ENCODE measurements at places on chromosomes 3 and 15. TPM values are rescaled to one million over a fixed set of nuclear protein-coding genes. Genes with fewer than 3 reads are reported as not detected.

DNA sequence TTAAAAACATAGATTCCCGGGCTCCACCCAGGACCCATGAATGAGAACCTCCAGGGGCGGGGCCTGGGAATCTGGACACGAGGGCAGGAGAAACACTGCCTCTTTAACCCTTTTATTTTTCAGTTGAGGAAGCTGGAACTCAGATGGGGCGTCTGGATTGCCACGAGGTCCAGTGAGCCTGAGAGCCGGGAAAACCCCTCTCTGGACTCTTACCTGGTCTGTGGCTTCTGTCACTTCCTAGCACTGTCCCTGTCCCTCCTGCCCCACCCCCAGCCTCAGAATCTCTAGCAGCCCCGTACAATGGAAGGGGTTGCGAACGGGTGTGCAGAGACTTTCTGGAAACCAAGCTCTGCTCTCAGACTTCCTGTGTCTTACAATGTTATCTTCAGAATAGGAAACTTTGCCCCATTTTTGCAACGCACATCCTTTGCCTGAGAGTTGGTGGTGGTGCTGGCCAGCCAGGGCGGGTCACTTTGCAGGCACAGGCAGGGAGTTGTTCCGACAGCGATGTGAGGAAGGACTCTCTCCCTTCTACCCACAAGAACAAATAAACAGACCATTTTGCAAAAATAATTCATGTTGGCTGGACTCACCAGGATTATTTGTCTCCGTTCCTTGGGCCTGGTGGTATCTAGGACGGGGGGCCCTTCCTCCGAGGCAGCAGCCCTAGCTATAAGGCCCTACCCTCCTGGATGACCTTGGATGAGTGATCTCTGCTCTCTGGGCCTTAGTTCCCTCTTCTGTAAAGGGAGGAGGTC is 59.1 kb downstream of the SMAD6 start:
- DNase-seq, result no peak

DNA sequence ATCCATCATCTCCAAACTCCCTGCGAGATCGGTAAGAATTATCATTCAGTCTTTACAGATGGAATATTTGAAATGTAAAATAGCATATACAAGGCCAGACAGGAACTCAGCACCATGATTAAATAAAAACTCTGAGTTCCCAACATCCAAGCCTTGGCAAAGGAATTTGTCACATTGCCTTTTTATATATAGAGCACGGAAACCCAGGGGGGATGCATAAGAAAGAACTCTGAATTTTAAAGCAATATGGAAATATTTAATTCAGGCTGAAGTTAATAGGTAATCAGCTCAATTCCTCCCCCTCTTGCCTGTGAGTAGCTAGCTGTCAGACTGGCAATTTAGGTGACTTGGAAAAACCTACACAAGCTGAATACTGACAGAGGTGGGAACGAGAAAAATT is 217.9 kb upstream of the KCNMB2 start:
- DNase-seq, result no peak

DNA sequence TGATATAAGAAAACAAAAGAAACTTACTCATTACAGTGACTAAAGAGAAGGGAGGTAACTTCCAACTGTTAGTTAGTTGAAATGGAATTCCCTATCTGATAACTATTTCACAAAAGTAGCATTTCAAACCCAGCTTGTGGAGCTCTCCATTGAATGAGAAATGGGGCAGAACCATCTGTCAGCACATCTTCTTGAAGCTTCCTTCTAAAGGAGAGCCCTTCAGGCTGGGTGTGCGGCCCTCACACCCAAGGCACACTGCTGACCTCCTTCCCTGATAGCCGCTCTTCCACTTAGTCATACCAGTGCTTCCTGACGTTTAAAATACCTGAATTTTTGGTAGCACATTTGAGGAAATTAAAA is 28.1 kb upstream of the VEPH1 start:
- no peak for DNase-seq

DNA sequence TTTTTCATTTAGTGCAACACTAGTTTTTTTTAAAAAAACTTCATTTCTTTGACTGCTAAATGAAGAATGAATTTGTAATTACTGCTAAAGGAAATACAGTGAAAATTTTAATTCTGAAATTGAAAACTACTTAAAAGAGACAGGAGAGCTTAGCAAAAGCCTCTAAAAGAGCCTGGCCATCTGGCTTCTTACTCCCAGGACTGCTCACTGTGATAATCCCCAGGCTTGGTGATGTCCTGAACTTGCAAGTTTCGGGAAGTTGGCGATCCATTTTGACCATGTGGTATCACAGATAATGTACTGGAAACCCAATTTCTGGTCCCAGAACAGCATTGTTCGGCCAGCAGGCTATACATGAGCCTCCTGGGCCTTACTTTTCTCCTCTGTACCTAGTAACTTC is 292.1 kb downstream of the FGF12 start:
- no peak for DNase-seq

DNA sequence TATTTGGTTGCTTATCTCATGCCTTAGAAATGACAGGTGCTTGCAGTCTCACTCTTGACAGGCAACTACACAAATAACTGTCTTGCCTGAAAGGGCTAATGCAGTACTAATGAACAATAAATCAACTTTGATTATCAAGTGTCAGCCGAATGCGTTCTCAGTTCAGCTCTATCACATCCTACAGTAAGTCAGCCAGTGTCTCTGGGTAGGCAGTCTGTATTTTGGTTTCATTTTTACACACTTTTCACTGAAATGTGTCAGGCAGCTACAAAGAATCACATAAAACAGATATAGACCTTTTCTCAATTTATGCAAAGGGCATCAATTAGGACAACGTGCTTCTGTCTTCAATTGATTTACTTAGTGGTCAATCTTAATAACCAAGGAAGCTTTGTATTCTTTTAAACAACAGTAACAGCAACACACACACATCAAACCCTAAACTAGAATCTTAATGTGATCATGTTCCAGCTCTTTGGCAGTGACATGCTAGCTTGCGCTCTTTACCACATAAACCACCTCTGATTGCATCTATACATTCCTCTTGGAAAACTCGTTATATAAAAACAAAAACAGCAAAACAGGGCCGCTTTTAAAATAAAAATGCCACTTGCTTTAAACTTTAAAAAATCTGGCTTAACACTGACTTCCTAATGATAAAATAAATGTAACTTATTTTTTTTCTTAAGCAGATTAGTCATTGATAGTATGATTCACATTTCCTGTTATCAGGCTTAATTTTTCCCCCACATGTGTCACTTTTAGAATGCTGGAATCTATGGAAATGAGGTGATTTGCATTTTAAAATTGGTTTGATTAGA is 520.4 kb downstream of the FOXP1 start:
- DNase-seq, result no peak

DNA sequence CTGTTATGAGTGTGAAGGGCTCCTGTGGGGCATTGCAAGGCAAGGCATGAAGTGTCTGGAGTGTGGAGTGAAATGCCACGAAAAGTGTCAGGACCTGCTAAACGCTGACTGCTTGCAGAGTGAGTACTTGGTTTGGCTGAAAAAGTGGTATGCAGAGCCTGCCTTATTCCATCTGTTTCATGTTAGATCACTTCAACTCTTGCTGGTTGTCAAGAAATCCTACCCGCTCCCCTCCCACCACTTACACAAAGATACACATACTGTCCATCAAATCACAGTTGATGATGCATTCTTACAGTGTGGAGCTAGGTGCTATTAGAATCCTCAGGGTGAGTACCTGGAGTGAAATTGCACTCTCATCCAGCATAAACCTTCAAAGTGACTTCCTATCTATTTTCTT is 272.1 kb downstream of the UNC13C start:
- no peak for DNase-seq

DNA sequence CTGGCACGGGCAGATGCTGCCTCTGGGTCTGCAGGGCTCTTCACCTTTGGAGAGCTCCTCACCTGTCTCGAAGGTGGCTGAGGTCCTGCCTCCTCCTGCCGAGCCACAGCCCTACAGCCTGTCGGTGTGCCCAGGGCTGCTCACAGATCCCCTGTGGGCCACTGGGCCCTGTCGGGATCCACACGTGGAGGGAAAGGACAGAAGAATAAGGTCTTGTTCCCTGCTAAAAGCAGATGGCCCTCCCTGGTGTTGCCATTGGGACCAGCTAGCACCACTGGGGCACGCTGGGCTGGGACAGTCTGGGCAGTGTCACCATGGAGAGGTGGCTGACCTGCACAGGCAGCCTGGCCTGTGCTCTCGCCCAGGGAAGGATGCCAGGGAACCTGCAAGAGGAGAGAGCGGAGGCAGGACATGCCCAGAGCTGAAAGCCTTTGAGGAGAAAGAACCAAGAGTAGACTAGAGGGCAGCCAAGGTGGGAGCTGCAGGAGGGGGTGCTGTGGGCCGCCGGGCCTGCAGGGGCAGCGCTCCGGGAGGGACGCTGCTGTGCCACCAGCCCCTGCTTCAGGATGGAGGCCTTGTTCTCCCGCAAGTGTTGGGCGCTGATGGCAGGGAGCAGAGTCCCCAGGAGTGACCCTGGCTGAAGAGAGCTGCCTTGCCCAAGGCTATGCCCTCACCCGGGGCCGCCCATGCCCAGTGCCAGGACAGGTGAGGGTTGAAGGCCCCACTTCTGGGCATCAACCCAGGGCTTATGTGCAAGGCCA is 210.2 kb downstream of the XXYLT1 start:
- DNase-seq, result no peak

DNA sequence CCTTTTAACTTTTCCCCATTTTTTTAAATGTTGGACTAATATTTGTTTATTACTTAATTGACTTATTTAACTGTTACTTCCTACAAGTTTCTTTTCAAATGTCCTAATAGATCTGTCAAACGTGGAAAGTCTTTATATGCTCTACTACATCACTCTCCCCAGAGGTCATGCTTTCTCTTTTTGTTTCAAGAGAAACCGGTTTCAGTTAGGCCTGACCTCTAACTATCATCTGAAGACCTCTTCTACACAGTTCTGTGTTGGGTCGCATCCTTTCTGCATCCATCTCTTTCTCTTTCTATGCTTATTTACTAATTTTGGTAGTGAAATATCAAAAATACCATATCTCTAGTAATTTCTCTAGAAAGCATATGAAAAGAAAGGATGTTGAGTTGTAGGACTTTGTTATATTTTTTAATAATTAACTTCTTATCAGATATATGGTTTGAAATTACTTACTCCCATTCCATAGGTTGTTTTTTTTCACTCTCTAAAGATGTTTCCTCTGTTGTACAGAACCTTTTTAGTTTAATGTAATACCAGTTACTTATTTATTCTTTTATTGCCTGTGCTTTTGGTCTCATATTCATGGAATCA is 781.2 kb upstream of the ARPP21 start:
- DNase-seq, result no peak

GRCh38 chr3:38698760-38699159 is 49.3 kb upstream of the SCN5A start:
- no peak for DNase-seq

- DNase-seq, result peak; percentile 80
Observed at GRCh38 chr3:100710261-100710968, 1.1 kb downstream of the TFG start.

DNA sequence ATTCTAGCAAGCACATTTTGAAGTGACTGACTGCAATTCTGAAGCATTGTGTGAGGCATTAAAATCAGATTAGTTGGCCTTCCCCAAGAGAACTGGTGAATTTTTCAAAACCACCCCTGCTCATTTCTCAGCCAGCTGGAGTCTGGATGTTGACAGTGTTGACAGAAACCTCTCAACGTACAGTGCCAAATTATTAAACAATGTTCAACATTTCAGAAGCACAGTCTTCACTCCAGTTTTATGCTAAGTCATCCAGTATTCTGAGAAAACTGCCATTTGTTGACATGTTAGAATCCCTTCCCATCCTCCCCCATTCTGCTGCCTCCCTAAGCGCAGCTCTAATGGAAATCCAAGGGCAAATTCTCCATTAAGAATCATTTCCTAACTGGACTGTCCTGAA is 369.3 kb upstream of the TRIM42 start:
- no peak for DNase-seq

The NME9 gene
- not detected for total RNA-seq

The SPATA12 gene
- total RNA-seq, result not detected

The GP5 gene
- 0.80 TPM for total RNA-seq

The EEFSEC gene
- total RNA-seq, result 23.9 TPM

The SLC27A2 gene
- 15.0 TPM for total RNA-seq

The LRRC34 gene
- total RNA-seq, result 4.0 TPM
